ENCODE measurements at places on chromosomes 3 and 15. TPM values are rescaled to one million over a fixed set of nuclear protein-coding genes. Genes with fewer than 3 reads are reported as not detected.
A peak's percentile ranks its signal among the peaks of the same experiment; 100 is the strongest.

GRCh38 chr3:11134794-11135193 lies 19.5 kb upstream of the HRH1 start:
- H3K4me3 ChIP-seq: no peak overlapping the region
- H3K27ac ChIP-seq: no peak overlapping the region
- no peaks in the 10 kb centered on the region for H3K27me3 ChIP-seq
- no peaks in the 10 kb centered on the region for H3K36me3 ChIP-seq

DNA sequence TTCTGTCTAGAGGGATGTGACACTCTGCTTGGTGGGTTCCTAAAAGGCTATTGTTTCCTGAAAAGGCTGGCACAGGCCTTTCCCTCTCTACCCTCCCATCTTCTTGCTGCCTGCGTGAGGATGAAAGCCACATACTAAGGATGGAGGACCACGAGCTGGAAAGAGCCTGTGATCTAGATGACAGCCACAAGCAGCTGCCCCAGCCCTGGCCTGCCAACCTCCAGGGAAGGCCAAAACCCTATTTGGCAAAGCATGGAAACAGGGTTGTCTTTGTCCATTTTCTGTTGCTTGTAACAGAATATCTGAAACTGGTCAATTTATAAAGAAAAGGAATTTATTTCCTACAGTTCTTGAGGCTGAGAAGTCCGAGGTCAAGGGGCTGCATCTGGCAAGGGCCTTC lies 144.5 kb downstream of the FBLN2 start:
- H3K36me3 ChIP-seq: no peaks in the 10 kb centered on the region
- no peak overlapping the region for H3K27ac ChIP-seq
- no peak for DNase-seq
- H3K27me3 ChIP-seq: no peaks in the 10 kb centered on the region
- H3K4me3 ChIP-seq: no peak overlapping the region

DNA sequence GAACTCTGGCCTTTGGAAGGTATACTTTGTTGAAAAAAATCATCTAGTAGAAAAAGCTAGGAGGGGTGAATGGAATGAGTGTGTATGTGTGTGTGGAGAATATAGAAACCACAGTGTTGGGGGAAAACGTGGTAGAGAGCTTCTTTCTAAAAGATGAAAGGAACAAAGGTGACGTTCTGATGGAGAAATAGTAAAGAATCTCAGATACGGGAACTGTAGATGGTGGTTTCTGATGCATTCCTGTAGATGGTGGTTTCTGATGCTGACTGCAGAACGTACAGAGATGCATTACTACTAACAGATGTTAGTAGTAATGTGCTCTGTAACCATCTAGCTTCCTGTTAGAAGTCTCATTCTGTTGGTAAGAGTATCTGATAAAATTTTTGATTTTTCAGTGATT lies 60.2 kb downstream of the VPS8 start:
- H3K27me3 ChIP-seq: no peaks in the 10 kb centered on the region
- H3K27ac ChIP-seq: no peak overlapping the region
- no peaks in the 10 kb centered on the region for H3K4me1 ChIP-seq
- H3K4me3 ChIP-seq: no peak overlapping the region
- no peaks in the 10 kb centered on the region for H3K36me3 ChIP-seq

- no peaks in the 10 kb centered on the region for H3K36me3 ChIP-seq
- no peaks in the 10 kb centered on the region for H3K27me3 ChIP-seq
- no peaks in the 10 kb centered on the region for H3K4me1 ChIP-seq
- H3K27ac ChIP-seq: no peak overlapping the region
Measured at GRCh38 chr15:95194746-95195145, 963.4 kb downstream of the MCTP2 start.

DNA sequence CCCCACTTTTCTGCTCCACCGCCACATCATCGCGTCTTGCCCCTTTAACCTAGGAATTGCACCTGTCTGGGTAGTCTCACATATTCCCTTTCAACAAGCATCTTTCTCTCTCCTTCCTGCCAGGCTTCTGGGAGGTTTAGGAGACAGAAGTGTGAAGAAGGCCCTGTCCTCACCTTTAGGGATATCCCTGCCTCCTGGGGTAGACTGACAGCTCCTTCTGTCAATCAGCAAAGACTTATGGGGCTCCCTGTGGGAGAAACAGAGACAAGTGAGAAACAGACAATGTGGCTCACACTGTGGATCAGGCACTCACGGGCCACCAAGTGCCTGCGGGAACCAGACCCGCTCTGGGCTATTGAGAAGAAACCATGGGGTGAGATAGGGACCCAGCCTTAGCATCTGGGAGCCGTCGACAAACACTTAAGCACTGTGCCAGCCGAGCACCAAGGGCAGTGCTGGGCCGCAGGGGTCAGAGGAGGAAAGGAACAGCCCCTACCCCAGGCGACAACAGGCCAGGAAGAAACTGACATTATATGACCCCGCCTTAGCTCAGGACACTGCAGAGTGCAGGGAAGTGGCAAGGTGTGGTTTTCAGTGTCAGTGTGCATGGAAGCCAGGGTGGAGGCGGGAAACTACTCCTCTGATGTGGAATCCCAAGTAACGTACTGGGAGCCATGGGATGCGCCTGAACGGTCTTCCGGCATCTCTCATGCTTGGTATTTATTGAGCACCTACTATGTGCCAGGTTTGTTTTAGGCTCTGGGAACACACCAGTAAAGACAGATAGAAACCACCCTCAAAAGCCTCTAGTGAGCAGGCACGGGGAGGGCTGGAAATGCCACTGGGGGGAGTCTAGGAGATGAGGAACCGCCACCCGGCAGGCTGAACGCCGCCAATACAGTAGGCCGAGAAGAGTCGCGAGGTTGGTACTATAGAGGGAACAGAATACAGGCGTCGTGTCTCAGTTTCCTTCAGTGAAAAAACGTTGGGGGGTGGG lies 1.8 kb downstream of the EFCC1 start:
- H3K36me3 ChIP-seq: no peaks in the 10 kb centered on the region
- H3K4me3 ChIP-seq: peak overlapping the region; percentile 41
- H3K4me1 ChIP-seq: peaks cover 32% of the 10 kb centered on the region
- H3K27me3 ChIP-seq: peaks cover 51% of the 10 kb centered on the region

GRCh38 chr3:112097378-112097777 lies 11.2 kb downstream of the C3orf52 start:
- no peak for DNase-seq
- H3K36me3 ChIP-seq: no peaks in the 10 kb centered on the region
- no peaks in the 10 kb centered on the region for H3K4me1 ChIP-seq

DNA sequence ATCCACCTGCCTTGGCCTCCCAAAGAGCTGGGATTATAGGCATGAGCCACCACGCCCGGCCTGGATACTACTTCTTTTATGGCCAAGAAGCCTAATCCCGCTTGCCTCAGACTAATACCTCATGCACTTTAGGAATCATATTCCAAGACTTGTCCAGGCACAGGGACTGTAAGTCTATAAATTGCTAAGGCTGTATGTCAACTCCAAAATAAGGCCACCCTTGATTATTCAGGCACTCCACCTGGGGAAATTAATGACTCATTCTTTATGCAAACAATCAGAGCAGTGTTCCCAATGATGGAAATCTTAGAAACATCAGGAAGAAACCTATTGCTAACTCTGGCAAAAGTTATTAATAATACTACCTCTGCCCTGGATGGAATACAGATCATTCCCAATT lies 98.4 kb downstream of the ERC2 start:
- no peak overlapping the region for H3K4me3 ChIP-seq
- no peaks in the 10 kb centered on the region for H3K36me3 ChIP-seq
- no peak for DNase-seq
- no peaks in the 10 kb centered on the region for H3K4me1 ChIP-seq
- H3K27ac ChIP-seq: no peak overlapping the region

GRCh38 chr15:64361259-64361658 lies 5.3 kb upstream of the CSNK1G1 start:
- no peak overlapping the region for H3K4me3 ChIP-seq
- DNase-seq: no peak
- H3K4me1 ChIP-seq: no peaks in the 10 kb centered on the region
- H3K36me3 ChIP-seq: no peaks in the 10 kb centered on the region

- H3K4me3 ChIP-seq: no peak overlapping the region
- H3K27ac ChIP-seq: no peak overlapping the region
- DNase-seq: no peak
- no peaks in the 10 kb centered on the region for H3K36me3 ChIP-seq
- H3K27me3 ChIP-seq: no peaks in the 10 kb centered on the region
Measured at GRCh38 chr15:67006083-67007065, 59.0 kb upstream of the SMAD3 start.

DNA sequence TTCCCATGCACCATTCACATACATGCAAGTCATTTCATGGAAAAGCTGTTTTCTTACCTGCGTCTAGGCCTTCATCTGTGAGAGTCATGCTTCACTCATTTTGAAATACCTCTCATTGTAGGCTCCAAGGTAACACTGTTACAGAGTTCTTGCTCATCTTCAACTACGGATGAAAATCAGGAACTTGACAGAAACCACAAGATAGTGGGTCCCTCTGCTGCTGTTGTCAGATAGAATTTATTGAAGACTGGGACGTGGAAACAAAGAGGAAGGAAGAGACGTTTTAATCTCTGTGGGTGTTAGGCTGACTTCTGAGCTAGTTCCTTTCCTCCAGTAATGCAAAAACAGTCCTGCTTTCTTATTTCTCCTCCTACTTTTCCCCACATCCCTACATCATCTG lies at the start of gene P2RY14:
Gene P2RY14, minus strand, starts transcription at position 313 of the 400 bp plus-strand sequence. CDS start 64,226 bp downstream, outside the sequence.
- peaks cover 25% of the 10 kb centered on the region for H3K4me1 ChIP-seq
- no peaks in the 10 kb centered on the region for H3K27me3 ChIP-seq
- peak within 1 kb of the TSS; percentile 40 for H3K27ac ChIP-seq
- no peak for DNase-seq
- peak within 1 kb of the TSS; percentile 16 for H3K4me3 ChIP-seq

The GOLGA8S gene
- not detected for total RNA-seq

DNA sequence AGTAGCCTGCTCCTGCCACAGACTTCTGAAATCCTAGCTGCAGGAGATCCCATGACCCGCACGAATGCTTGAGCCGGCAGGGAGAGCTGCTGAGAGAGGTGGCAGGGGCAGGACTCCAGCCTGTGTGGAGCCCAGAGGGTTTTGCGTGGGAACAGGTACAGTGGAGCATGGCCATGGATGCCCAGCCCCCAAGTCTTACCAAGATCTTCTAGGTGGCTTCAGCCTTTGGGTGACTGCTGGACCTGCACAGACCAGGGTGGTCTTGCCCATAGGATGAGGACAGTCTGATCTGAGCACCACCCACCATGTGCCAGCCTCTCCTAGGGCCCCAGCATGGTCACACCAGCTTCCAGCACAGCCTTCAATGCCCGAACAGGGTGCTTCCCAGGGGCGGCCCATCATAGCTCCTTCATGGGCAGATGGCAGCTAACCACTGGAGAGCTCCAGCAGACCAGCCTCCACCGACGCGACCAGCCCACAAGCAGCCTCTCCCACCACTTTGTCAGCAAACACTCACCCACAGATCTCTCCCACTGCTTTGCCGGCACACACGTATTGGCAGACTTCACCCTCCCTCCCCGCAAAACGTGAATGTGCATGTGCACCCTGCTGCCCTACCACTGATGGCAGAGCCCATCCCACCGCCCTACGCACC lies 56.0 kb downstream of the ADAMTS17 start:
- H3K36me3 ChIP-seq: no peaks in the 10 kb centered on the region
- no peaks in the 10 kb centered on the region for H3K27me3 ChIP-seq
- no peak for DNase-seq

- H3K27me3 ChIP-seq: no peaks in the 10 kb centered on the region
- DNase-seq: peak; percentile 70
- H3K4me1 ChIP-seq: no peaks in the 10 kb centered on the region
- H3K4me3 ChIP-seq: peak overlapping the region; percentile 93
- no peaks in the 10 kb centered on the region for H3K36me3 ChIP-seq
Measured at GRCh38 chr15:84749111-84749991, 959 bp downstream of the ZNF592 start.

- H3K4me1 ChIP-seq: no peaks in the 10 kb centered on the region
- H3K27ac ChIP-seq: no peak overlapping the region
Measured at GRCh38 chr15:81347910-81348309, 24.0 kb upstream of the STARD5 start.

DNA sequence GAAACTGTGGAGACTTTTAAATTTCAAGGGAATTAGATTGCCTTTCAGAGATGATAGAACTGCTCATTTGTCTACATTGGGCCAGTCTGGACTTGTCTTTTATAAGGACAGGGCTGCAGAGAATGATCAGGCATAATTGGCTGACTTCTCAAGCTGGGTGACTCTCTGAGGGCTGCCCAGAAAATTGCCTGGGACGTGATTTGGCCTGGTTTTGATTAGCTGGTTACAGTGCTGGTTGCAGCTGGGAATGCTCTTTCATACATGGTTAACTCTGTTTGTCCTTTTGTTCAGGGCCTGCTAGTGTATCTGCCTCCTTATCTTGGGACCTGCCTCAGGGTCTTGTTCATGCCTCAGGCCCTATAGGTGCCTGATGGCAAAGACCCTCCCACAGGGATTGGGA lies 245.6 kb downstream of the CLSTN2 start:
- H3K4me1 ChIP-seq: peaks cover 10% of the 10 kb centered on the region
- no peak for DNase-seq
- H3K27ac ChIP-seq: no peak overlapping the region
- H3K27me3 ChIP-seq: no peaks in the 10 kb centered on the region
- no peak overlapping the region for H3K4me3 ChIP-seq

DNA sequence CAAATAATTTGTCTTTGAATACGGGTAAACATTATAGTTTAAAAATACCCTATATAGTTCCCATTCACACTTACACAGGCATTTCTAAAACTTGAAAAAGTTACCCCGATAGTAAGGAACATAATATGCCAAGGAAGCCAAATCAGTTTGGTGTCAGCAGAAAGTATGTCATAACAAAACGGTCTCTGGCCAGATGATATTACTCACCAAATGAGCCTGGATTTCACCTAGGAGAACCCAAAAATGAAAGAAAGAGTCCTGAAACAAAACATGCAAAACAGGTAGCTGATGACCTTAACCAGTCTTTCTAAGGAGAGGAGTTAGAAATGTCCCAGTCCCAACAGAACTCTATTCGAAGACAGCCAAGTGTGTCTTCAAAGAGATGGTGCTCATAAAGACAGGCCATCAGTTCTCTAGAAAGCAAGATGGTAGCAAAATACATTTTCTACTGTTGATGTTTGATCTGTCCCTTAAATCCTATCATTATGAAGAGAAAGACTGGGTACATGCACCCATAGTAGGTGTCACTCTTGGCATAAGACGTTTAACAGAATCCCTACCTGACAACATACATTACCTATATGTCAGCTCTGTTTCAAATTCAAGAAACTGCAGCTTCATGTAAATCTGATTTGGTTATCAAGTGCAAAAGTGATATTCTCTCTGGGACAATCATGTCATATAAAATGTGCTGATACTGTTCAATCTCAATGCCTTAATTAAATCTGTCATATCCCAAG lies 942.5 kb downstream of the ROBO1 start:
- H3K27me3 ChIP-seq: no peaks in the 10 kb centered on the region
- no peaks in the 10 kb centered on the region for H3K4me1 ChIP-seq
- no peak overlapping the region for H3K27ac ChIP-seq
- no peak for DNase-seq
- H3K4me3 ChIP-seq: no peak overlapping the region
- H3K36me3 ChIP-seq: no peaks in the 10 kb centered on the region

- H3K27ac ChIP-seq: peak overlapping the region; percentile 47
- no peaks in the 10 kb centered on the region for H3K4me1 ChIP-seq
- no peaks in the 10 kb centered on the region for H3K27me3 ChIP-seq
- H3K4me3 ChIP-seq: no peak overlapping the region
- DNase-seq: peak; percentile 89
Measured at GRCh38 chr3:58167431-58168351, 43.1 kb downstream of the DNASE1L3 start.

The ZBED2 gene
- not detected for total RNA-seq

- DNase-seq: no peak
- H3K36me3 ChIP-seq: no peaks in the 10 kb centered on the region
- H3K27ac ChIP-seq: no peak overlapping the region
- no peaks in the 10 kb centered on the region for H3K27me3 ChIP-seq
- no peak overlapping the region for H3K4me3 ChIP-seq
Measured at GRCh38 chr3:194714137-194714455, 28.4 kb downstream of the FAM43A start.

- no peaks in the 10 kb centered on the region for H3K4me1 ChIP-seq
- H3K36me3 ChIP-seq: no peaks in the 10 kb centered on the region
- H3K27ac ChIP-seq: no peak overlapping the region
Measured at GRCh38 chr15:27066446-27066845, 95.5 kb downstream of the GABRG3 start.

The SERPINI2 gene
- total RNA-seq: not detected

Data from sigmoid colon (tissue), 7 donors.